Left ventricle myocardium superior (tissue), 1 donor: ENCODE measurements at places on chromosomes 5 and 9. TPM values are rescaled to one million over a fixed set of nuclear protein-coding genes. Genes with fewer than 3 reads are reported as not detected.

DNA sequence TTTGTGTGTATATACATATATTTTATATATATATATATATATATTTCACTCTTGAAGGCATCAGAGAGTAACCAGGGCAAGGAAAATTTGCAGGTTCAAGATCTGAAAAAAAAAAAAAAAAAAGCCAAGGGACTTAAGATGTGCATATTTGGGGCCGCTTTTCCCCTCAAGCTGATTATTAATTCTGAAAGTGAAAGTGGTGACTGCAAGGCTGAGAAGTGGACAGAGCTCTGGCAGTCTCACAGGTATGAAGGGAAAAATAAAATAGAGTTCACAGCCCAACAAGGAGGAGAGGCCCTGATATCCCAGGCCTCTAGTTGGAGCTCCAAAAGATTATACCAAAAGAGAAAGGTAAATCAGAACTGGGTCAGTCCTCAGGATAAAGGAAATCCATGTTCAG is 234.4 kb upstream of the GAS1 start:
- no peak for DNase-seq

DNA sequence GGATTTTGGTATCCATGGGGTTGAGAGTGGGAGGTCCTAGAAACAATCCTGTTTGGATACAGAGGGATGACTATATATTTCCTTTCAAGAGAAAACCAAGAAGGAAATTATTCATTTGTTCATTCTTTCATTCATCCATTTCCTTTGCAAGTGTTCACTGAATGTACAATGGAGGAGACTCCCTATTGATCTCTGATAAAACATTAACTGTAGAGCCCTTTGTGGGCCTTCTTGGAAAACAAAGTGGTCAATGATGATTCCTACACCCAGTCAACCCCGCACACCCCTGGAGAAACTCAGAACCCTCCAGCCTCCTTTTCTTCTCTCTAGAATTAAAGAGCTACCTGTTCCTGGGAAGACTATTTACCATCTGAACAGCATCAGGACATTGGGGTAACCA is 247.3 kb downstream of the AUH start:
- DNase-seq, result no peak

GRCh38 chr5:156153602-156154001 is 173.4 kb upstream of the SGCD start:
- no peak for DNase-seq

GRCh38 chr9:16043756-16044578 is 491.1 kb downstream of the CCDC171 start:
- DNase-seq, result no peak

- no peak for DNase-seq
Observed at GRCh38 chr9:112925058-112925641, 34.5 kb upstream of the SLC46A2 start.

DNA sequence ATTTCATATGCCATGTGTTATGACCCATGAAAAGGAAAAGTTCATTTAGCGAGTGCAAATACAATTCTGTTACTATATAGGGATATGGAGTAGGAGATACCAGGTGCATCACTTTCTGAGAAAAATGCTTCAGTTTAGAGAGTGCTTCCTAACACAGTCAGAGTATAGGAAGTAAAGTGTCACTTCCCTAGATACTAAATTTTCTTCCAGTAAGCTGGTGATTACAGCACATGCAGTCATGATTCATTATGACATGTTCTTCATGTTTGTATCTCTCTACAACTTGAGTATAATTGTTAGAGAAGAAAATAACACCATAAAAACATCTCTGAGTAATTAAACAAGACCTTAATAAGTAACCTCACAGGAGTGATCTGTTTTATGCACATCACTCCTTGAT is 837.0 kb downstream of the DNAH5 start:
- no peak for DNase-seq

The PCDHB11 gene
- total RNA-seq, result 0.74 TPM

The PCDHGB5 gene
- 6.4 TPM for total RNA-seq

The PRRC2B gene
- 144 TPM for total RNA-seq

The PCDHGA6 gene
- 5.7 TPM for total RNA-seq

The SMIM33 gene
- not detected for total RNA-seq
